Mucosa of descending colon (tissue), 3 donors: ENCODE measurements at places on chromosomes 4 and X.

DNA sequence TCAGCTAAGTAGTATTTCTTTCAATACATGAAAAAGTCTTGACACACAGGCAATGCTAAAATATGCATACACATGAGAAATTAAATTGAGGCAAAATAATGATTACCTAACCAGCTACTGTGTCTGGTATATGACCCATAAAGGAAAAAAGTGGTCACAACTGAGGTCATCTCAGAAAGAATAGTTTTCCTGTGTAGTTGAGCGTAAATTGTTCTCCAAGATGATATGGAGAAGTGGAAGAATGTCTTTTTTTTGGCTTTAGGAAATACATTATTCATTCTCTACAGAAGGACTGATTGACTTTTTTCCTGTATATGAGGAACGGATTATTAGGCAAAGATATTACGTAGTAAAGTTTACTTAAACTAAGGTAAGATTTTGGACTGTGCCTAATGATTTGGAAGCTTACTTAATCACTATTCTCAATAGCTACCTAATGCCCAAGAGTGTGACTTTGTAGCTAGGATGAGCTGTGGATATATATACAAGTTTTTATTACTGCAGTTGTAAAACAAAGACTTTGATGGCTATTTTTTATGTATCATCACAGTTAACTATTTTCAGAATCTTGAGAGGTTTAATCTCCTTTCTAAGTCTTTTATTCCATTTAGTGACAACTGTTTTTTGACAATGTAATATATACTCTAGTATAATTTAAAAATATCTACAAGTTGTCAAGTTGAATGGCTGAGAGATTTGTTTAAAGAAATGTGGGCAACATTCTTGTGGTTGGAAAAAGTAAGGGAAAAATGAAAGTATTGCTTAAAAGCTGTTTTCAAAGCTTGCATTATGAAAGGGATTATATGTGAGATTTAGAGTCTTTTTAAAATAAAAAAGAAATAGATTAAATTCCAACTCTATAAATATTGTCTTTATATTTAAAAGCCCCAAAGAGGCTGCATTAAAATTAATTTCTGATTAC lies 100.2 kb downstream of the PDLIM5 start:
- no peak for DNase-seq

- no peak for DNase-seq
Measured at GRCh38 chrX:71056867-71057266, 11.3 kb downstream of the SNX12 start.

- no peak for DNase-seq
Measured at GRCh38 chr4:84632092-84632491, 49.2 kb downstream of the CDS1 start.

DNA sequence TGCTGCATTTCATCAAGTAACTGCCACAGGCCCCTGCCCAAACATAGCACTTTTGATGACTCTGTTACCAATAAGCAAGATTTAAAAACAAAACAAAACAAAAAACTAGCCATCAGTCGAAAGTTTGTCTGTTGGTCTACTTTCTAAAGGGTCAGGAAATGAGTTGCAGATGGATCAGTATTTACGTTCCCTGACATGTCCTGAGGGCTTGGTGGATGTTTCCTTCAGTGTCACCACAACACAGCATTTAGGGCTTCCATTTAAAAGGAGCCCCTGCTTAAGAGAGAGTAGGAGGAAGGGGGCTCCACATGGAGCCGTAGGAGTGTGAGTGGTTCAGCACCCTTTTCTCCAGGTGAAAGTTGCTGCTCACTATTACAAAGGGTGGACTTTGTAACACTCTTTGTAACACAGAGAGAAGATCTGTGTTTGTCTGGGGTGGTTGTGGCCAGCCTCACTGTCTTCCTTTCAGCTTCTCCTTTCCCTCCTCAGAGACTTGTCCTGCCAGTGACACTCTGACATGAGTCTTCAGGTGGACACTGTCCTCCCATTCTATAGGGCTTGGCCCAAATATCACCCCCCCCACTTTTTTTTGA lies 167.5 kb upstream of the PDE5A start:
- no peak for DNase-seq

DNA sequence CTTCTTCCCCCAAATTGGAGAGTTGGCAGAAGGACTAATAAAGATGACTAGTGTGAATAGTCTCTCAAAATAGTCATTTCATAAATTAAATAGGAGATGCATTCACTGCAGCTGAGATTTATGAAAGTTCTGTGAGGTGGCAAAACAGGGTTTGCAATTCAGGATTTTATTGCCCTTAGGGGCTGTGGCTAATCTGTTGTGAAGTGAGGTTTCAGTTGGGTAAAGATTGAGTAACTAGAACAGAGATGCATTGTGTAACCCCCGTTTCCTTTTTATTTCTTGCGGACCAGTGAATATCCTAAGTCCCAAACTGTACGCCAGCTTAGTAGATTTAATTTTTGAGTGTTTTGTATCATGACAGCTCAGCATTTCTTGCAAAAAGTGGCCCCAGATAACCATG lies 16.2 kb upstream of the SCRG1 start:
- DNase-seq, result no peak

DNA sequence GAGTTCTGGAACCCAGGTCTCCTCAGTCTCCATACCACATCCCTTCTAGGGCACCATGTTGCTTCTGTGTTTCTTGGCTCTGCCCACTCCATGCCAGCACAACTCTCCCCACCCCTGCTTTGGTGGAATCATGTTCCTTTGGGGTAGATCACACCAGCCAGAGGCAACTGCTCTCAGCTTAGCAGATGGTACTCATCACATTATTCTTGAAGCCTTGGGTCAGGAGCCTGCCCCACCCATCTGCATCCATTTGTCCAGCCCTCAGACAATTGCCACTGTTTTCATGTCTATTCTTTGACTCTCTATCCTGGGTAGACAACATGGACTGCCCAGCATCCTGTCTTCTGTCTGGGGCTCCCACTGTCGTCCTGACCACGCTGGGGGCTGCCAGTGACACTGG lies 147.6 kb downstream of the PTTG2 start:
- DNase-seq, result no peak

DNA sequence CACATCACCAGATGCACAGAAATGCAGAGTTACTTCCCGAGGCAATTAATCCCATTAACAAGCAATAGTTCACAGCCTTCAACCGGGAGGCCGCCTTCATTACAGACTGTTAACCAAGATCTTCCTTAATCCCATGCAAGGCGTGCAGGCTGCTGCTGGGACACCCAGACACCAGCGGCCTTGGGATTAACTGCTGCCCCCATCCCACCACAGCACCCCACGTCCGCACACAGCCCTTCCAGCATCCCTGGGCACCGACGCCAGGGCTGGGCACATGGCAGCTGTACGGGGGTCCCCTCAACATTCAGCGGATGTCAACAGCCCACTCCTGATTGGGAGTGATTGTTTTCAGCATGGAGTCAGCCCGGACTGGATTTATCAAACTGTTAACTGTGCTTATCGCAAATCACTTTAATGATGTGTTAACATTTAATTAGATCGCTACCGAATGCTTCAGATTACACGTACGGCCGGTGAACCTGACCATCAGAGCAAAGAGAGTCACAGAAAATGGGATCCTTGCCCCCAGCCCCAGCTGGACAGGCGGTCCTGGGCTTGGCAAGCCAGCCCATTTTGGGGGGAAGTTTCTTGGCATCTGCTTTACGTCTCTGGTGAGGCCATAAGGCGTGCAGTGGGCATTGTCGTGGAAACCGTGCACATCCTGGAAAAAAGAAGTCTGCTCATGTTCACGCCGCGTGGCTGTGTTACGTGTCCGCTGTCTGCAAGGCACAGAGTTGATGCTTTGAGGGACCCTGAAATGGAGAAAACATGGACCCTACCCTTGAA lies 126.4 kb downstream of the HMX1 start:
- DNase-seq, result no peak

DNA sequence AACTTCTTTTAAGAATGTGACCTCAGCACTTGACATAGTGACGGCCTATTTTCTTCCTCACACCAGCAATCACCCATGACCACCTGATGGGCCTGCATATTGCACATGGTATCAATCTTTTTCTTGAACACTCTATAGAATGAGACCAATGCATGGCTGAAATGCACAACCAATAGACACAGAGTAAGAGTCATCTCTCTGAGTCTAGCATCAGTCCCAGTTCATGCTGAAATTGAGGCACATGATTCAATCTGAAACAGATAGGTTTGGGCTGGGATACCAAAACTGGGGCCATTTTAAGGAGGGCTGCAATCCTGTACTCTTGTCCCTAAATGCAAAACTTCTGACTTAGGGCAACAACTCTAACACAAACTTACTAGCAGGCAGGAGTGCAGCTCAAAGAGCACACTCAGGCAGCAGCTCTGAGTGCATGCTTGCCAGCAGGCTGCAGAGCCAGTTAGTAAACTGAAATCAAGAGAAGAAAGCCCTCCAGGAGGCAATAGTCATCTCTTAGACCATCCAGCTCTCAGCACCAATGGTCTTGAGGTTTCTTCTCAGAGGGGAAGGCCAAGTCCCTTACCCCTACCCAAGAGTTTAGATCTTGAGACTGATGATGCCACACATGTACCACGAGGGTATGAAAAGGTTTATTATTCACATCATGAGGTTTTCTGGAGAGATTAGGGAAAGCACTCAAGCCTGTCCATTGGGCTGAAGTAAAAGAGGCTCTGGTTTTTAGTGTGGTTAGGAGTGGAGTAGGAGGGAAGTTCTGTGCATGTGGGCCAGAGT lies 24.7 kb upstream of the GPR101 start:
- DNase-seq, result no peak

GRCh38 chr4:112060212-112060611 lies 85.0 kb upstream of the FAM241A start:
- DNase-seq, result no peak

GRCh38 chrX:45851434-45851991 lies 650.8 kb upstream of the DIPK2B start:
- DNase-seq, result peak; percentile 53
